NCI-H1436 treated with DMSO at 0.1 percent for 48 hours (cell line): ENCODE measurements at places on chromosomes 16 and 17.

DNA sequence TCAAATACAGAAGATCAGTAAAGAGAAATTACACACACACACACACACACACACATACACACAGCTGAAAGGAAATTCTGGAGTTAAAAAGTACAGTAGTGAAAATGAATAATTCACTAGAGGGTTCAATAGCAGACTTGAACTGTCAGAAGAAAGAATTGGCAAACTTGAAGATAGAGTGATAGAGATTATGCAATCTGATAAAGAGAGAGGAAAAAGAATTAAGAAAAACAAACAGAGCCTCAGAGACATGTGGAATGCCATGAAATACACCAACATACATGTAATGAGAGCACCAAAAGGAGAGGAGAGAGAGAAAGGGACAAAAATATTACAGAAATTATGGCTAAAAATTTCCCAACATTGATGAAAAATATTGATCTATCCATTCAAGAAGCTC, 60.7 kb downstream of the MMD start:
- no peak for DNase-seq

GRCh38 chr17:63153488-63153887, 187.5 kb downstream of the TANC2 start:
- no peak for DNase-seq

- DNase-seq, result no peak
Observed at GRCh38 chr16:86505185-86505898, 5.0 kb upstream of the FOXF1 start.

- DNase-seq, result no peak
Observed at GRCh38 chr17:17834974-17835373, 1.8 kb downstream of the SREBF1 start.

GRCh38 chr17:32516940-32517701, 30.3 kb downstream of the CDK5R1 start:
- DNase-seq, result no peak

DNA sequence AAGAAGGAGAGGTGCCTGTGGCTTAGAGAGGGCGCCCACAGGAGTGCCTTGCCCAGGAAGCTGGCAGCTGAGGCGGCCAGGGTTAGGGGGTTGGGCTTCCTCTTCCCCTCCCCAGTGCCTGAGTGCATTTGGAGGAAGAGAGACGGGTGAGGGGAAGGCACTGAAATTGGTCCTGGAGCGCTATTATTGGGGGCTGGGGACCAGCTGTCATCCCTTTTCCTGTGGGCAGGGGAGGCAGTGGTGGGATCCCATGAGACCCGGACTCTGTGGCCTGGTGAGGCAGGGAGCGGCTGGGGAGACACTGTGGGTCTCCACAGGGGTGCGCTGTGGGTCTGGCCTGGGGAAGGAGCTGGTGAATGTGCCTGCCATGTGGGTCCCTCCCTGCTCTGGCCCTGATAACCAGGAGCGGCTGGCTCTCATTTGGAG, 259.7 kb downstream of the SEC14L1 start:
- DNase-seq, result no peak

DNA sequence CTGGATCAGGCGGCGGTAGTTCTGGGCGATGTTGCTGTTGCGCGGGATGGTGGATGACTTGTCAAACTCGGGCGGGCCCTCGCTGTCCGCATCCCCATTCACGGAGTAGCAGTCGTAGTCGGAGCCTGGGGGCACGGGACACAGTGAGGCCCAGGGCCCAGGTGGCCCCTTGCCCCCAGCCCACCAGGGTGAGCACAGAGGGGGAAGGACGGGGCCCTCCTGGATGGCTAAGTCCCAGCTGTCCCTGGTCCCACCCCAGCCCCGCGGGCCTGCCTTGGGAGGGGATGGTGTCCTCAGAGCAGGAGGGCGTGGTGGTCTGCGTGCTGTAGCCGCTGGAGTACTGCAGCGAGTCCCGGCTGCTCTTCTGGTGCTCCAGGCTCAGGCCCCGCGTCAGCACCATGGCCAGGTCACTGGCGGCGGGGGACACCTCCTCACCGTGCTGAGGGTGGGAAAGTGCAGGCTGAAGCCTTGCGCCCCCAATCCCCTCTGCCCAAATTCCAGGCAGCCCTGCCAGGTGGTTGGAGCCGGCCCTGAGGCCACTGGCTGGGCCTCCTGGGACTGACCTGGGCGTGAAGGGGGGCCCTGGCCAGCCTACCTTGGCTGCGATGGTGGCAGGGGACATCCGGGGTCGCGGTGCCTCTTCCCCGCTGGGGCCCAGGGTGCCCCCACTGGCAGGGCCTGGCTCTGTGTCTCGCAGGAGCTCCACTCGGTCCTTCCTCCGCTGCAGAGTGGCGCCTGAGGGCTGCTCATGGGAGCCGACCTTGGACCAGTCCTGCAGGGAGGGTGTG, 18.2 kb downstream of the IL34 start:
- DNase-seq, result no peak

DNA sequence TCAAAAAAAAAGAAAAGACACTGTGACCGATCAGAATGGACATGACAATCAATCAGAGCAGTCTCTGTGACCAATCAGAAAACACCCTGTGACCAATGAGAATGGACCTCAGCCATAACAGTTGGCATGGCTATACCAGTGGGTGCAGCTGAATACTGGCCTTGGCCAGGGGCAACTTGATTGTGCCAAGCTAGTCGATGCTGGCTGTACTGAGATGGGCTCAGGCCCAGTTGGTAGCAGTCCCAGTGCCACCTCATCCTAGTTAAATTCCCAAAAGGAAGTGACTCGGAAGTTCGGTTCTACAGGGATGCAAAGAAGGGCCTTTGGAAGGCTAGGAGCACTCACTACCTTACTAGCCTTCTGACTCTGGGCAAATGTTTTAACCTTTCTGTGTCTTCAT, 37.2 kb upstream of the BCO1 start:
- DNase-seq, result no peak

DNA sequence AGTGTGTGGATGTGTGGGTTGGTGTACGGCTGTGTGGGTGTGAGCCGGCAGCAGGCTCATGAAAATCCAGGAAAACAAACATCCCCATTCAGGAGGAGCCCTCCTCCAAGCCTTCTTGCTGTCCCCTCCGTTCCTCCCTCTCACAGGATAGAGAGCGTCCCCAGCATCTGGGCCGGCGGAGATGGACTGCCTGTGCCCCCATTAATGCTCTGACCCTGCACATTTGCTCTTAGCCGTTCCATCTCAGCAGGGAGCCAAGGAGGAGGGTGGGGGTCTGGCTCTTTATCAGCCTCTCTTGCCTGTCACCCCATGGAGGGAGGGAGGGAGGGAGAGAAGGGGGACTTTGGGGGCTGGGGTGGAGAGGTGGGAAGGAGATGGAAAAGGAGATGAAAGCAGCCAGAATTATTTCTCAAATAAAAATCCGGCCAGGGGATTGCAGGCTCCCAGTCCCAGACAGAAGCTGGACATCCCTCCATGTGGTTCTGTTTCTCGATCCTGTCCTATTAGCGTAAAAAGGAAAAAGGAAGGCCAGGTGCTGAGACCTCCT, 240.0 kb upstream of the ZFHX3 start:
- DNase-seq, result no peak

GRCh38 chr17:44333371-44333770, 8.7 kb upstream of the SLC25A39 start:
- DNase-seq, result no peak

GRCh38 chr16:4893103-4893862, 43.7 kb downstream of the PPL start:
- no peak for DNase-seq

DNA sequence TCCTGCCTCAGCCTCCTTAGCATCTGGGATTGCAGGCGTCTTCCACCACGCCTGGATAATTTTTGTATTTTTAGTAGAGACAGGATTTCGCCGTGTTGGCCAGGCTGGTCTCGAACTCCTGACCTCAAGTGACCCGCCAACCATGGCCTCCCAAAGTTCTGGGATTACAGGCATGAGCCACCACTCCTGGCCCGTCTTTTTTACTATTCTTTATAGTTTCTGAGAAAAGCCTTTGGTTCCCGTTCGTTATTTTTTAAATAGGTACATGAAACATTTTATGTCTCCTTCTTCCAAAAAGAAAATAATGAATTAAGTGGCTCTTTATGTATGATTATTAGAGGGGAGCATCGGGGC, 570 bp upstream of the BCO1 start:
- DNase-seq, result no peak

- no peak for DNase-seq
Observed at GRCh38 chr16:50269061-50269705, 2.8 kb downstream of the ADCY7 start.

GRCh38 chr17:45432405-45433158, at the start of gene ARHGAP27:
TSS of gene ARHGAP27 (minus strand) at chr17:45432870. CDS start at chr17:45430279, 2,591 bp downstream.
- DNase-seq, result no peak

DNA sequence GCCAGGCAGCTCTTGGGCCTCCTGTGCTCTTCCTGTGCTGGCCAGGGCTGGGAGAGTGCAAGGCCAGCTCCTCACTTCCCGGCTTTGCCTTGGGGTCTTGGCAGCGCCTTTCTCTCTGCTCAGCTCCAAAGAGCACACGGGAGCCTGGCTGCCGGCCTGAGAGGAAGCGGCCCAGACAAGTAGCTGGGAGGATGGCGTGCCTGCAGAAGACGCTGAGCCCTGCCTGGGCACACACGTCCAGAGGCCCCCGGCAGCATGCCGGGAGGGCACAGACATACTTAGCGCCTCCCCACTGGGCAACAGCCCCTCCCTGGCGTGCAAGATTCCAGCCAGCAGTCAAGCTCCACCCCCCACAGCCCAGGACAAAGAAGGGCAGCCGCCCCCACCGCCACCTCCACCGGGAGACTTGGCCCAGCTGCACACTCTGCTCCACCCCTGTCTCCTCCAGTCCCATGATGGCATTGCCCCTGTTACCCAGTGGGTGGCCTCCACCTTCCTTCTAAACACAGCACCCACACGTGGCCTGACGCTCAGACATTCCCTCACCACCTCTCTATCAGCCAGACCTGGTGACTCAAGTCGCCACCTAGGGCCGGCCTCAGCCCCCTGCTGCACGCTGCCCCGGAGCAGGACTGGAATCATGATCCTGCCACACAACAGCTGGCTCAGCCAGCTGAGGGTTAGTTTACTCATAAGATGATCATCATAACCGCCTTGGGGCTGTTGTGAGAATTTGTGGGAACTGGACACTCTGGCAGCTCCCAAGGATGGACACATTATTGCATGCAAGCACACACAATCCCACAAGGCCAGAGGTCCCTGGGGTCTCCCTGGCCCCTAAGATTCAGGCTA, 12.4 kb downstream of the SGCA start:
- DNase-seq, result no peak

DNA sequence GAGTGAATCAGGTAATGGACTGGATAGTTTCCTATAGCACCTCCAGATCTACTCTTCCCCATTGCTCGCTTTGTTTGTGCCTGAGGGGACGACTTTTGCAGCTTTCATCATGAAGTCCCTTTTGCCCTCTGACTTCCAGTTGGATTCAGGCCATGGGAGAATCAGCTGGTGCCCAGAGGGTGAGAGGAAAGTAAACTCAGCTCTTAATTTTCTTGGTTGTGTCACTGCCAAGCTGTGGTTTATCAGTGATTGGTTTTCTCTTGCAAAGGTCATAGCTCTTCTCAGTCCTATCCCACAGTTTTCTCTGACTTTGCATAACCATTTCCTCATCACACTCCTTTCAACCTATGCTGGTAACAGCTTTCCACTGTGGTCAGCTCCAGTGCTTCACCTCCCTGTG, 200.1 kb downstream of the KCNJ2 start:
- DNase-seq, result no peak

DNA sequence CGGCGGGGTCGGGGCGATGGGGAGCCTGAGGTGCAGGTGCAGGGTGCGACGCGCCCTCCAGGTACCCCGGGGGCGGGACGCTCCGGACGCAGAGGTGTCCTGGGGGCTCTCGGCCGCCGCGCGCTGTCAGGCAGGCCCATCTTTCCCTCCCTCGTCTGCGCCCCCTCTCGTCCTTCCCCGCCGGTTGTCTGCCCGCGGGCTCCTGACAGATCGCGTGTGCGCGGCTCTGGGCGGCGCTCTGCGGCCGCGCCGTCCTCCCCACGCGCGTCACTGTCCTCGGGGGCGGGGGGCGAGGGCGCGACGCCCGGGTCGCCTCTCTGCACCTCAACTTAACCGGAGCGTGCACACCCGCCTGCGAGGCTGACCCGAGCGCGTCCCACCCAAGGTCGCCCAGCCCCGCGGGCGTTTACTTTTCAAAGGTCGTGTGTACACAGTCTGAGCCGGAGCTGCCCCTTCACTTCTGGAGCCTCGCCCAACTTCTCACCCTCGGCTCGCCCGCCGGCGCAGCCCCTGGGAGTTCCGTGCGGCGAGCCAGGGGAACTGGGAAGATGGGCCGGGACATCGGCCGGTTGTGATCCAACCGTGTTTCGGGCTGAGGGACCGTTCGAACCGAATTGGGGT, 512 bp downstream of the AKAP1 start:
- no peak for DNase-seq

GRCh38 chr16:63442246-63442645, 1406.0 kb upstream of the CDH8 start:
- no peak for DNase-seq

DNA sequence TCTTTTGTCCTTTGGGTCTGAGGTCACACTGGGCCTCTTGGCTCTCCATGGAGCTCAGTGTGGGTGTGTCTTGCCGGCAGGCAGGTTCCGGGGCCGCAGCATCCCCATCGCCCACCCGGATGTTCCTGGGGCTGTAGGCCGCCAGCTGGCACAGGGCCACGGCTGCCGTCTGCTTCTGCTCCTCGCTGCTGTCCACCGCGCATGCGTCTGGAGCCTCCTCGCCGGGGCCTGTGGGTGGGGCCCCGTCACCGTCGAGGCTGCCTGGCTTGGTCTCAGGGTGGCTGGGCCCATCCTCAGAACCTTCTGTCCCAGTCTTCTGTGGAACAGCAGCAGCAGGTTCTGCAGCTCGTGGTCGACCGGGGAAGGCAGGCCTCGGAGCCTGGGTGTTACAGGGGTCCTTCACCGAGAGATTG, 9.6 kb downstream of the ZNF750 start:
- no peak for DNase-seq

DNA sequence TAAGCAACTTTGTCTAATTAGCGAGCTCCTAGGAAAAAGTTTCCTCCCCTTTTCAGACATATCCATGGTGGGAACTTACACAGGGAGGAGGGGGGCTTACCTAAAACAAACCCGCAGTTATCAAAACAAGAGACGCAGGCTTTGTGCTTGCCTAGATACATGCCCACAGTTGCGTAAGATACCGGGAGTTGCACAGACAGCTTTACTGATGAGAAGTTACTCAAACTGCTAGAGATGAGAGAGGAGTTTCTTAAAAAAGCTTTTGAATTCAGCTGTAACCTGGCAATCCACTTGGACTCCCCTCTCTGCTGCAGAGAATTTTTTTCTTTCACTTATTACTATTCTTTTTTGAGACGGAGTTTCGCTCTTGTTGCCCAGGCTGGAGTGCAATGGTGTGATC, 6.8 kb upstream of the ZP2 start:
- no peak for DNase-seq

- DNase-seq, result no peak
Observed at GRCh38 chr17:1271441-1271840, 1.2 kb downstream of the BHLHA9 start.

GRCh38 chr17:31495022-31495885, 103.8 kb downstream of the RAB11FIP4 start:
- no peak for DNase-seq

DNA sequence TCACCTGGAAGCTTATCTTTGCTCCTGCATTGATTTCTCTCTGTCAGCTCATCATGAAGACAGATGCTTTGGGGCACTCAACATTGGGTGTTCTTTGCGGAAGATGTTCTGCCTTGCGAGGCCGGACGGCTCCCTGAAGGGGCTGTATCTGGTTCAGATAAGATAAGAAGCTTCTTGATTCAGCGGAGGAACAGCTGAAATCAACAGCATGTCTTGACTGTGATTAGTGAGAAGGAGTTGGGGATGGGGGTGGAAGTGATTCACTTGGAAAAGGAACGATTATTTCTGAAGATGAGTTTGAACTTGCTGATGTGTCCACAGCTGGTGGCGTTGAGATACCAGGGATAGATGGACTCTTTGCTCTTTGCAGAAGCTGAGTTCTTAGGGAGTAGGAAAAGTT, 126.9 kb upstream of the WSCD1 start:
- no peak for DNase-seq
